ENCODE measurements at places on chromosomes 2 and 18.

DNA sequence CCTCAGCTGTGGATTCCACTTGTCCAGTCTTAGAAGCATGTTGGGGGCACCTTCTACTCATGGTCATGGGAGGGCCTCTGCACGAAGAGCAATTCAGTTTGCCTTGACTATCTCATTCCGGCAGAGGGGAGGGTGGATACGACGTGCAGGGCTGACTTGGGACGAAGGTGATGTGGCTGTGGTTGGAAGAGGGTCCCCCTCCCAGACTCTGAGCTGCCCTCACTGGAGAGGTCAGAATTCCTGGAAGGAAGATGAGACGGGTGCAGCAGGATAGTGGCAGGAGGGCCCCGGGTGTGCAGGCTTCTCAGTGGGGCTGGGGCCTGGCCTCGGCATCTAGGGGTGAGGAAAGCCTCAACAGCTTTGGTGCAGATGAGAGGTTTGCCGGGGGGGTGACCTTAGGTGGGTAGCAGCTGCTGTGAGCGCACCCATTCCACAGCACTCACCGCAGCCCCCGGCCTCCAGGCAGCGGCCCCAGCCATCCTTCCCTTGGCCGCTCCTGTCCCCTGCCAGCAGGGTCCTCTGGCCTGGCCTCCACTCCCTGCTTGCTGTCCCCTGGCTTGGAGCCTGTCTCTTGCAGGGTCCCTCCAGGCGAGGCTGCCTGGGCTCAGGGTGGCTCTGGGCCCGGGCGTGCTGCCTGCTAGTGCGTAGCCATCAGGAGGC lies 3.2 kb downstream of the RNPEPL1 start:
- H3K36me3 ChIP-seq, result peaks cover 26% of the 10 kb centered on the region
- no peak overlapping the region for H3K4me3 ChIP-seq
- no peak overlapping the region for H3K27ac ChIP-seq
- peaks cover 27% of the 10 kb centered on the region for H3K4me1 ChIP-seq
- DNase-seq, result no peak

DNA sequence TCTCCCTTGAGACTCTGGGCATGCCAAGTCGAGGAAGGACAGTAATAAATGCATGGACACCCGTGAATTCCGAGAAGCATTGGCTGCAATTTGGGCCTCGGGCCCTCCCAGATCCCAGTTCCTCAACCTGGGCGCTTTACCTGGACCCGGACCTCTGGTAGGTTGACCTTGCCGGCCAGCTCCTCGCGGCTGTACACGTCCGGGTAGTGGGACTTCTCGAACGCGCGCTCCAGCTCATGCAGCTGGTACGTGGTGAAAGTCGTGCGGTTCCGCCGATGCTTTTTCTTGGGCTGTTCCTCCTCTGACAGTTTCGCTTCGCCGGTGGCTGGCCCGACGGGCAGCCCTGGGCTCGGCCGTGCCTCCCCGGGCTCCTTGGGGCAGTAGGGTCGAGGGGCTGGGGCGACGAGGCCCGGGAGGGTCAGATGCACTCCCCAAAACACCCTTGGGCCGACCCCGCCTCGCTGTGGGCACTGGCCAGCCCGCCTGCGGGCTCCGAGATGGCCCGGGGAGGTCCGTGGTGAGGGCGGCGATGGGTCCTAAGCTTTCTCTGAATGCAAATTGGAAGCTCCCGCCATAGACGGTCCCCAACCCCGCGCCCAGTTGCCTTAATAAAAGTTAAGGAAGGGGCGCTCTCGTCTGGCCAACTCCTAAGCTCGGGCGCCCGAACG lies 899 bp downstream of the RAX start:
- H3K4me3 ChIP-seq, result no peak overlapping the region
- no peak overlapping the region for H3K27ac ChIP-seq
- H3K36me3 ChIP-seq, result no peaks in the 10 kb centered on the region
- no peak for DNase-seq
- peaks cover 30% of the 10 kb centered on the region for H3K4me1 ChIP-seq

DNA sequence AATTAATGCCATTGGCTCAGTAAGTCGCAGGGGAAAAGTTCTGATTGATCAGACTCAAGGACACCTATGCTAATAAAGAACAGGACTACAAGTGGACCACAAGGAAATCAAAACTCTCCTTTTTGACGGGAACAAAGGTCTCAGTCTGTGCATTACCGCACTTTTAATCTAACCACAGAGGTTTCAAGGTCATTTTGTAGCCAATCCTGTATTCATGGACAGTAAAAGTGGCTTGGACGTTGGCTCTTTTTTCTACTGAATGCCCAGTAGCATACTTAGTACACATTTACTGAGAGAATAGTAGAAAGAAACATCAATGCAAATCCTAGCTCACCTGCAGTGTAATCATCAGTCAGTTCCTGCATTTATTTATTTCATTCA lies 471.9 kb downstream of the PID1 start:
- H3K4me1 ChIP-seq, result no peaks in the 10 kb centered on the region
- H3K27me3 ChIP-seq, result no peaks in the 10 kb centered on the region
- H3K4me3 ChIP-seq, result no peak overlapping the region
- H3K27ac ChIP-seq, result no peak overlapping the region
- DNase-seq, result no peak
- H3K36me3 ChIP-seq, result no peaks in the 10 kb centered on the region

DNA sequence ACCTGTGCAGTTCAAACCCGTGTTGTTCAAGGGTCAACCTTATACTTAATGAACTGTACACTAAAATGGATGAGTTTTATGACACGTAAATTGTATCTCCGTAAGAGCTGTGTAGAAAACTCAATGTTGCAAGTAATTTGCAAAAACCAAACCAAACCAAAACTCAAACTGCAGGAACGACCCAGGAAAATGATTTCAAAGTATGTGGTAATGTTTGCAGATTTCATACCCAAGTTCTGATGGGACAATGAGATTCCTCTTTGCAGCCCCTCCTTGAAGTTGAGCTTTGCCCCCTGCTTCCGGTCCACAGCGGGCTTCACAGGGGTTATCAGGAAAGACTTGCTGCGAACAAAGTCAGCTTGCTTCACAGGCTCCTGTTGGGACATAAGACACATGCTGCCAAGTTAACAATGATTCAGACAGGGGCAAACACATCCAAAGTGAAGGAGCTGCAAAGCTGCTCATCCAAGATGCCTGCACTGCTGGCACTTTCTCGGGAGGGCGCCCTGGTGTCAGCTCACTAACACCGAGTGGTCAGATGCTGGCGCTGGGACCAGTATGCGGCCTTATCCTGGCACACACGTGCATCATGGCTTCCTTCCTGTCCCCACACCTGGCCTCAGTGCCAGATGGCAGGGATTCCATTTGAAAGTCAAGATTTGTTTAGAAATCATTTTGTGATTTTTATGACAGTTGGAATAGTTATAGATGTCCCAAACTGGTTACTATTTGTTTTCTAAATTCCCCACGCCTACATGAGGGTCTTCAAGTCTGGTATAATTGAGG lies 65.2 kb upstream of the MGAT4A start:
- H3K36me3 ChIP-seq, result no peaks in the 10 kb centered on the region
- H3K27me3 ChIP-seq, result peaks cover 6% of the 10 kb centered on the region
- H3K4me1 ChIP-seq, result no peaks in the 10 kb centered on the region

DNA sequence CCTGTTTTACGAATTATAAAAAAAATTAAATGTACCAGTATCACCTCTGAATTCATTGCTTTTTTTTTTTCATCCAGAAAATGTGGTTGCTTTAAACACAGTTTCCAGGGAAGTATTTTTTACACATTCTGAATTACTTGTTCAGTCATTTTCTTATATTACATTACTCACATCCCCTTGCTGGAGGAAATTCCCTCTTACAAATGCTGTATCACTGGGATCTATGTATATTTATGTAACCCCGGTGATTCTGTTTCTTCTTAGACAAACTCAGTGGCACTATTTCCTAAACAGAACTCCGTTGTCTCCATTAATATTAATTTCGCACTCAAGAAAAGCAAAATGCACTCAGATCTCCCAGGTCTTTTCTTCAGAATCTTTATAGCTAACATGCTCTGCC lies 1078.5 kb upstream of the ZEB2 start:
- H3K27ac ChIP-seq, result no peak overlapping the region
- no peaks in the 10 kb centered on the region for H3K4me1 ChIP-seq
- H3K27me3 ChIP-seq, result no peaks in the 10 kb centered on the region
- H3K4me3 ChIP-seq, result no peak overlapping the region
